Stimulated activated effector memory CD8-positive, alpha-beta T cell treated with anti-CD3 and anti-CD28 coated beads, Interleukin-12 subunit alpha, Interleukin-12 subunit beta, amount 100 ng/mL, for 72 hours (primary cell): ENCODE measurements at places on chromosomes 5 and 9.

GRCh38 chr5:58182287-58182841 is 277.5 kb downstream of the PLK2 start:
- no peak for DNase-seq

GRCh38 chr5:1536871-1537602 is 13.3 kb upstream of the LPCAT1 start:
- DNase-seq: no peak

DNA sequence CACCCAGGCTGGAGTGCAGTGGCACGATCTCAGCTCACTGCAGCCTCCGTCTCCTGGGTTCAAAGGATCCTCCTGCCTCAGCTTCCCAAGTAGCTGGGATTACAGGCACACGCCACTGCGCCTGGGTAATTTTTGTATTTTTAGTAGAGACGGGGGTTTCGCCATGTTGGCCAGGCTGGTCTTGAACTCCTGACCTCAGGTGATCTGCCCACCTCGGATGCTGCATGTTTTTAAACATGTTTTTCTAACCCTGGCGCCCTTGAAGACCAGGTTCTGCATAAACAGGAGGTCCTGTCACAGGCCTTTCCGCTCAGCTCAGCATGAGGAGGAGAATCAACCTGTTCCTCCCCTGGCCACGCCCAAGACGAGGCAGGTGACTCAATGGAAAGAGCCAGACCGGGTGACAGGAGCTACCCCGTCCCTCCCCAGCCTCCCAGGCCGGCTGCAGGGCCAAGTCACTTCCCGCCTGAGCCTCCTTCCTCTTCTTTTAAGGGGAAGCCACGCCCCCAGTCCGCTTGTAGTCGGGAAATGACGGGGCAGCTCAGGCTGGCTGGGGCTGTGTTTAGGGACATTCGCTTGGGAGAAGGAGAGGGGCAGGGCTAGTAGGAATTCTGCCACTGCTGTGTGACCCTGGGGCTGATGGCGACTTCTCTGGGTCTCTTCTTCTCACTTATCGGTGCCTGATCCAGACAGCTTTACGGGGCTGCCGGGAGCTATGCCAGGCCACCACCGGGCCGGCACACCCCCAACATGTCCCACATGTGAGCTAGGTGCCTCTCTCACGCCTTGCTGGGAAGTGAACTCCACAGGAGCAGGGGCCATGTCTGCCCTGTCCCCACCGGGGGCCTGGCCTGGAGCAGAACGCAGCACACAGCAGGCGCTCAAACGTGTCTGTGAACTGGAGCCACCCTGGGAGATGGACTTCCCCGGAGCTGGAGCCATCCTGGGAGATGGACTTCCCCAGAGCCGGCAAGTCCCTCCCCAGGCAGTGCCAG is 6.1 kb downstream of the NOTCH1 start:
- peak; percentile 76 for DNase-seq

- DNase-seq: no peak
Observed at GRCh38 chr5:172064766-172065165, 58.3 kb upstream of the FBXW11 start.

GRCh38 chr9:98989036-98990000 is 45.6 kb downstream of the COL15A1 start:
- no peak for DNase-seq

GRCh38 chr5:17000291-17000939 is 64.3 kb upstream of the MYO10 start:
- DNase-seq: no peak

GRCh38 chr5:78615697-78616096 is 32.9 kb downstream of the LHFPL2 start:
- no peak for DNase-seq
